ENCODE measurements at places on chromosomes 4 and X.

GRCh38 chr4:41524425-41524824, 13.5 kb upstream of the LIMCH1 start:
- DNase-seq = no peak

DNA sequence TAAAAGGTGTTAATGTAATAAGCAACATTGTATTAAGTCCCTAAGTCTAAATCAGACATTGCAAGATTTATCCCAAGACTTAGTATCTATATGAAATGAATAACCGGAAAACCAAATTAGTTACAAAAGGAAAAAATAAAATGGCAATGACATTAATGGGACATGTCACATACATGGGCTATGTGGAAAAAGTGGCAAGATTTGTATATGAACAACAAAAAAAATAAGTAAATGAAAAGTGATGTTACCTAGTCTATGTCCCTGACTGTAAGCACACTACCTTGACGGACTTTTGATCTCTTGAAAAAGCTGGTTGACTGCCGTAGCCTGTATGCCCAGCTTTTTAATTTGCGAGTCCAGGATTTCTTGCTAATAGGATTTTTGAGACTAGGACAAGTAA, 55.5 kb upstream of the FAM120C start:
- no peak for DNase-seq

DNA sequence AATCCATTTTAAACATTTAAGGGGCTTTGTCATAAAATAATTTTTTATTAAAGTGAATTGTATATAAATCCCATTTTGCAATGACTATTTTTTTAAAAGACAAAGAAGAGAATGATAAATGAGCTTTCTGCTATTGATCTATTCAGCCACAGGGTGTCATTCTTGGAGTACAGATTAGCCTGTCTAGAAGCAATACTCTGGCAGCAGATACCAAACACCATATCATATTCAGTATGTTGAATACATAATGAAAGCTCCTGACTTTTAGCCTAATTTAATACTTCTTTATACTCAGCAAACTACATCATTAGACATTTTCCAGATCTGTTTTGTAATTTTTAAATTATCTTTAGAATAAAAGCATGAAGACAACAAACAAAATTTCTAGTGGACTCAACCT, 496.3 kb downstream of the PDGFC start:
- DNase-seq = peak; percentile 41

GRCh38 chrX:132267392-132267791, 48.1 kb upstream of the RAP2C start:
- no peak for DNase-seq

DNA sequence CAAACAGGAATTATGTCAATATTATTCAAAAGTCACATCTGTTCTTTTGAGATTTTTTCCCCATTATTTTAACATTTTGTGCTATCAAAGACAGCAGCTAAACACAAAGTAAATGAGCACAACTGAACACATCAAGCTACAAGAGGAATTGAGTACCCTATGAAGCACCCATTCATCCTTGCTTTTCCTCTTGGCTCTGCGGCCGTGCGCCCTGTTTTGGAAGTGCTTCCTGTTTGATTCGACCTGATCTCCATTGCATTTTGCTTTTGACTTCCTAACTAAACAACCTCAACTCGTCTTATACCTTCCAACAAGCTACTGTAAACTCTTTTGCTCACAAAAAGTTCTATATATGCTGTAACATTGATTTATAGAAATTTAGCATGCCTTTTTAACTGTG, 85.0 kb downstream of the SCFD2 start:
- no peak for DNase-seq

GRCh38 chr4:125739760-125740159, 425.0 kb downstream of the FAT4 start:
- DNase-seq = no peak

DNA sequence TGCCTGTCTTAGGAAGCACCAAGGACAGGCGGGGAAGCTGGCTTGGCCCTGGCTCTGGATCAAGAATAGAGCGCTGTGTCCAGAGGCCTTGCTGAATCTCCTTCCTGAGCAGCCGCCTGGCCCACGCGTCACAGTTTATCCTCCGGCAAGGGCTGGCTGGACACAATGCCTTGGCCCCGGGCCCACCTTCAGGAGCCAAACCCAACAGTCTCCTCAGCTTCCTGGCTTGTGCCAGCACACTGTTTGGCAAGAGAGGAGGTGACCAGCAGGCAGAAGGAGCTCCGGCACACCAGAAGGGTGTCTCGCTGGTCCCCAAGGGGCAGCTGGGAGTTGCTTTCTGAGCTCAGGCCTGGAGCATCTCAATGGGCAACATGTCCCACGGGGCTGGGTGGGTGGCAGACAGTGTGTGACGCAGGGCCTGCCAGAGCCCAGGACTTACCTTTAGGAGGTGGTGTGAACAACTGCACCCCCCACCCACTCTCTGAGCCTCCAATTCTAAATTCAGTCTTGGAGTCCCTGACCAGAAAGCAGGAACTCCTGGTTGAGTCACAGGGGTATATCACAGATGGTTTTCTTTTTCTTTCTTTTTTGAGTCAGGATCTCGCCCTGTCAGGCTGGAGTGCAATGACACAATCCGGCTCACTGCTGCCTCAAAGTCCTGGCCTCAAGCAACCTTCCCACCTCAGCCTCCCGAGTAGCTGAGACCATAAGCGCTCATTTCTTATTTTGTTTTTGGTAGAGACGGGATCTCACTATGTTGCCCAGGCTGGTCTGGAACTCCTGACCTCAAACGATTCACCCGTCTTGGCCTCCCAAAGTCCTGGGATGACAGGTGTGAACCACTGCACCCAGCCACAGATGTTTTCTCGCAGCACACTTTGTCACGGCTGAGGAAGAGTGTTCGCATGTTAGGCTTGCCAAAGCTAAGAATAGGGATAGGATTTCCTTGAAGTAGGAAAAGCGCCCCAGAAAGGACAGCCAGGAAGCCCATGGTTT, 361.2 kb downstream of the BCOR start:
- peak; percentile 13 for DNase-seq

DNA sequence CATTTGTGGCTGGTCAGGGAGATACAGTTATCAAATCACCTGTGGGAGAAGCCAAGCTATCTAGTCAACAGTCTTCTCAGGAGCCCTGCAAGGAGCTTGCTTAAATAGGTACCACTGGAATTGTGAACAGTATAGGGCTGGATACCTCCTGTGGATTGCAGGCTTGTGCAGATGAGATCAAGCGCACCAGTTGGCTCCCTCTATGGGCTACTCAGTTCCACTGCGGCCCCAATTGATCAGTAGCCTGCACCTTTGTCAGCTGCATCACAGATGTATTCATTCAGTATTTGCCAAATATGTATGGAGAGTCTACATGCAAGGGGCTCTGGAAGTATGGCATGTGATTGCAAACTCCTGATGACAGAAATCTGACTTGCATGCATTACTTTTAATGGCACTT, 28.6 kb downstream of the TEX13A start:
- peak; percentile 7 for DNase-seq

GRCh38 chrX:25067271-25068172, 51.8 kb upstream of the ARX start:
- no peak for DNase-seq

- no peak for DNase-seq
Observed at GRCh38 chr4:108536577-108536976, 83.8 kb upstream of the RPL34 start.

GRCh38 chr4:174358829-174359228, 75.1 kb downstream of the CEP44 start:
- DNase-seq = peak; percentile 53

DNA sequence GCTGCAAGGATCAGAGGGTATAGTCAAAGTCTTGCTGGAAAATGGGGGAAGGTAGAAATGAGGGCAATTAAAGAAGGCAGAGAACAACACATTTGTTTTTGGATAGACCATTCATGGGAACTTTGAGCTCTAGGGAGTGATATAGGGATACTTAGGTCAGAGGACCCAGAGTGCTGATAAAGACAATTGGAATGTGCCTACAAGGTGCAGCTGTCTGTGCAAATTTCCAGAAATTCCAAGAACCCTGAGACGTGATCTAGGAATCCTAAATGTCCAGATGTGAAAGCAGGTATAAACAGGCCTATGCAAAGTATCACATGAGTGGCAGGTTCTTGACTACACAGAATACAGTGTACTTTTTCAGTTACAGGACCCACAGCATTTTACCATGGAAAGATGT, 24.2 kb downstream of the FNIP2 start:
- no peak for DNase-seq

DNA sequence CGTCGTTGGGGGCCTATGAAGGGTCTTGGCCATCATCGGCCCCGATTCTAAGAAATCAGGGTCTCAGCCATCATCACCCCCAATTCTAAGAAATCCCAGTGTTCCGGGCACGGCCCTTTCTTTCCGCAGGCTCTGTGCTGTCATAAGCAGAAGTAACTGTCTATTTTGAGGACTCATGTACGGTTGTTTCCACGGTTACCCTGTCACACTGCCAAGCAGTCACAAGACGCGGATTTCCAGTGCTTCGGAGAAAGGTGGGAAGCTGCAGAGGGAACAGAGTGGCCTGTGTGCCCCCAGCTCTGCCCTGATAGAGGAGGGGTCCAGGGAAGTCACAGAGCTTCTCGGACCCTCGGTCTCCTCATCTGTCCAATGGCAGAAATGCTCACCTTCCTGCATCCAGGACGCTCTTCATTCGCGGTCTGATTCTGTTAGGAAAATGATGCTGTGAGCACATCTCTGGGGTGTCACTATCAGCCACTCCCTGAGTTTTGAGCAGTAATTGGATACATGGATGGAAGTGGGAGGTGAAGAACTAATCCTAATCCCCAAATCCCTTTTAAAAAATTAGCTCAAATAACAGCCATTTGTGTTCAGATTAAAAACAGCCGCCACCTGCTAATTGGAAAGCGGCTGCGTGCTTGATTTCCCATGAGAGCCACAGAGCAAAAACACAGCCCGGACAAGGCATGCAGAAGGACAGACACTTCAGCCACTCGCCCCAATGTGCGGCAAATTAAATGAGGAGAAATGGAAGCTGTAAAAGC, 73.1 kb downstream of the WFS1 start:
- DNase-seq = no peak

DNA sequence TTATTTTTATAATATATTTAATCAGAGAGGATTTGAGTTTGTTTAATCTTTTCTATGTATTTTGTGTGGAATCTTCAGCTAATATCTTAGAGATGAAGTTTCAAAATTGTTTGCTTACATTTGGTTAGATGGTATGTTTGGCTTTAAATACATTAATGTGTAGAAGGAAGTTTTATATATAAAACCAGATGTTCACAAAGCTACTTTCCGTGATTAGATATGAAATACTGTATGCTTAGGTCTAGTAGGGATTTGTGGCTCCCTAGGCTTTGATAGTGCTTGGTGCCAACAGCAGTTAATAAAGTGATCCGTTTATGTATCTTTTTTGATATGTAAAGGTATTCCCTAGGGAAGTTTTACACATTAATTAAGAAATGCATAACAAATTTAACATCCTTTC, 223.0 kb downstream of the ARHGAP10 start:
- DNase-seq = no peak

DNA sequence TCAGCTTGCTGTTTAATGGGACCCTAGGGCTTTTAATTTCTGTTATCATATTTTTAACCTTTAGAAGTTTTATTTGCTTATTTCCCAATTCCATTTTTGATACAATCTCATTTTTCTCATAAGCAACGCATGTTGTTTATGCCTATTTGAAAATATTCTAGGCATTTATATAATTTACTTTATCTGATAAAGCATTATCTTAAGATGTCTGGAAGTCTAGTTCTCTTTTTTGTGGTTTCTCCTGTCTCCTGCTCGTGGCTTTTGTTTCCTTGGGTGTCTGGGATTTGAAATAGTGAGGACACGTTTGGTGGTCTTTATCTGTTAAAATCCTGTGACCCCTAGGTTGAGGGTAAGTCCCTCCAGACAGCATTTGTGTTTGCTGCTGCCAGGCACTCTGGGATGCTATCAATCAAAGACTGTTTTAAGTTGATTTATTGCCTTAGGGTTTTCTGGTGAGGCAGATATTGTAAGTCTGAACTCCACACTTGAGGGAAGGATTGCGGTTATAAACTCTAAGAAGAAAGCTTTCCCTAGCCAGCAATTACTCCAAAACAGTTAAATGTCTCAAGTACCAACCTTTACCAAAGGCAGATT, 208.0 kb downstream of the PRDM5 start:
- no peak for DNase-seq

- DNase-seq = no peak
Observed at GRCh38 chrX:57681341-57681740, 1.3 kb upstream of the NLRP2B start.

- DNase-seq = no peak
Observed at GRCh38 chr4:60134099-60134498, 1066.0 kb upstream of the ADGRL3 start.

DNA sequence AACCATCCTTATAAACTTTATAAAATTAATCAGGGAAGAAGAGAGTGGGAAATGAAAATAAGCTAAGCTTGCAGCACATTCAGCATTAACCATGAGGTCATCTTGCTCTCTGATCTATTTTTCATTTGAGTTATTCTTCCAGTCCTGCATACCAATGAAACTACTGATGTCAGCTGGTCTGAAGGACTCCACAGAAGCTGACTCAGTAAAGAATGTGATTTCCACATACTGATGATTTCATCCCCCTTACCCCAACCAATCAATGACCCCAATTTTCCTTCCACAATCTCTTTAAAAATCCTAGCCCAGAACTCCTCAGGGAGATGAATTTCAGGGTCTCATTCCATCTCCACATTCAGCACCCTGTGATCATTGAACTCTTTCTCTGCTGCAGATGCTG, 18.8 kb upstream of the DSPP start:
- no peak for DNase-seq

DNA sequence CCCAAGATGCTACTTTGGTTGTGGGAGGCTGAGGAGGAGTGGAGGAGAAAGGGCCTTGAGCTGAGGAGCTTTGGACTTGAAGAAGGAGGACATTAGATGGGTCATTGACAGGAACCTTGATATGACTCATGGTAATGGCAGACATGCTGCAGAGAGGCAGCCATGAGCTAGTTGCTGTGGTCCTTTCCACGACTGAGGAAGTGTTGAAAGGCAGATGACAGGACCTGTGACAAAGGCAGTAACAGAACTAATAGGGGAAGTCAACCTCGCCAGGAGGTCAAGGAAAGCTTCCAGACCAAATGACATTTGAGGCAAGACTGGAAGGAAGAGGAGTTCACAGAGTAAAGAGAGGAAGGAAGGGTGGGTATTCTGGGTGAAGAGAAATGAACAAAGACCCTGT, 7.6 kb upstream of the XPNPEP2 start:
- DNase-seq = no peak

- DNase-seq = peak; percentile 78
Observed at GRCh38 chr4:174423257-174423944, 98.9 kb downstream of the HPGD start.

DNA sequence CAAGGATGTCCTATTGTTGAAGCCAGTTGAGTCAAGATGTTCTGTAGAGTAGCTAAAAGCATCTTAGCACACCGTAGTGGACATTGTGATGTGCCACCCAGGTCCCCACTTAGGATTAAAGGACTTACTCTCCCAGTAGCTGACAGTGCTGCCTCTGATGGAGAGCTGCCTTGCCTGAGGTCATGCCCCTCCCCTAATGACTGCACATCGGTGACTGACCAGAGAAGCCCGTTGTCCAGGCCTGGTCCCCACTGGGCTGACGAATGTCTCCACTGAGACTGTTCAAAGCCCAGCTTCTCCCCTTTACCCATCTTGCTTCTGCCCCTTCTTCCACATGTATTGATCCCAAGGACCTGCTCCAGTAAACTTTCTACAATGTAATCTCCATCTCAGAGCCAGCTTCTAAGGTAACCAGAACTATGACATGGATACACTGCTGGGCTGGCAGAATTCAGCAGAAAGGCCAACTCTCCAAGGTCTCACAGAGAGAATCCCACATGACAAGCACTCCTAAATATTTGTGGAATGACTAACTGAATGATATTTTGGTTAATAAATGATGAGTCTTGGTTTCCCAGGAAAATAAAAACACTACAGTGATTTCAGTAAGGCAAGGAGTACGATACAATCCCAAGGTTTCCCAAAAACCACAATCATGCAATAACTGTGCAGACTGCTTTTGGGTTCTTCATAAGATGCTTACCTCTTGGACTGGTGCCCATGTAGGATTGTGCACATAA, 82.4 kb upstream of the TMEM150C start:
- DNase-seq = no peak
